ENCODE measurements at places on chromosomes 5 and 9.

DNA sequence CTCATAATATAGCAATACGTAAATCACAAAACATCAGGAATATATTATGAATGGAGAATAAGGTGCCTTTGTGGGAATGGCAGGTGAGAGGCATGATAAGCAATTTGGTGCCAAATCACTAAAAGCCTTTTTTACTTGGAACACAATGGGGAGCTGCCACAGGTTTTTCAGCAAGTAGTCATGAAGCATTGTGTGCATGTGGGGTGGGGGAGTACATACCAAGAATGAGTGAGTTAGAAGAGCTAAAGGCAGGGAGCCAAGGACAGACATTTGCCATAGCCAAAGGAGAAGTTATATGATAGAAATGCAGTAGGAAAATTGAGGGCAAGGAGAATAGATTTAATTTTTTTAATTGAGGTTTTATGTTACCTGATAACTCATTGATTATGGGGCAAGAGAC lies 445.0 kb upstream of the SMC2 start:
- DNase-seq = no peak

DNA sequence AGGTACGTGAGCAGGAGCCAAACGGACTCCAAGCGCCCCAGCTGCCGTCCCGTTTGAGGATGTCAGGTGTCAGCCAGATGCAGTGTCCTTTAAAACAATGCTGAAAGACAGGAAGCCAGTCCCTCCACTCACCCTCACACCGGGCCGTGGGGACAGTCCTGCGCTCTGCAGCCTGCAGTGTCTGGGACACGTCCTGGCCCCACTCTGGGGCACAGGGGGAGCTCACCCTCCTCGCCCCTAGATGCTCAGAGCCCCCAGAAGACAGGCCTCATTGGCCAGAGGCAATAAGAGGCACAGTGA lies 79.7 kb downstream of the ZNF354C start:
- no peak for DNase-seq

DNA sequence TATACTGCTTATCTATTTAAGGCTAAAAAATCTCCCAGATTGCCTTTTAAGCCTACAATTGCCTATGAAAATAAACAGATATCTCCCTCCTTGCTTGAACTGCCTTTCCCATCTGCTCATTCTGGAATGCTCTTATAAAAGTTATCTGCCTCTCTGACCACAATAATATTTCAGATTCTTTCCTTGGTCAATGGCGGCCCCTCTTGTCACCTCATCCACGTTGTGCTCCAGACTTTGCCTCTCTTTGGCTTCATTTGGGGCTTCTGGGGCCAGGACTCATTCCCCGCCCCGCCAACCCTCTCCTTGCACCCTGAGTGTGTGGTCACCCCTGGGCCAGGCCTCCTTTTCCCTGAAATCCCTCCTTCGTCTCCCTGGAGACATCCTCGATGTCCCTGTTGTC lies 110.0 kb upstream of the RPS23 start:
- DNase-seq = no peak

GRCh38 chr5:164885179-164885578 lies 1379.8 kb downstream of the MAT2B start:
- no peak for DNase-seq
